KBM-7 (cell line): ENCODE measurements at places on chromosomes 13 and 19.

DNA sequence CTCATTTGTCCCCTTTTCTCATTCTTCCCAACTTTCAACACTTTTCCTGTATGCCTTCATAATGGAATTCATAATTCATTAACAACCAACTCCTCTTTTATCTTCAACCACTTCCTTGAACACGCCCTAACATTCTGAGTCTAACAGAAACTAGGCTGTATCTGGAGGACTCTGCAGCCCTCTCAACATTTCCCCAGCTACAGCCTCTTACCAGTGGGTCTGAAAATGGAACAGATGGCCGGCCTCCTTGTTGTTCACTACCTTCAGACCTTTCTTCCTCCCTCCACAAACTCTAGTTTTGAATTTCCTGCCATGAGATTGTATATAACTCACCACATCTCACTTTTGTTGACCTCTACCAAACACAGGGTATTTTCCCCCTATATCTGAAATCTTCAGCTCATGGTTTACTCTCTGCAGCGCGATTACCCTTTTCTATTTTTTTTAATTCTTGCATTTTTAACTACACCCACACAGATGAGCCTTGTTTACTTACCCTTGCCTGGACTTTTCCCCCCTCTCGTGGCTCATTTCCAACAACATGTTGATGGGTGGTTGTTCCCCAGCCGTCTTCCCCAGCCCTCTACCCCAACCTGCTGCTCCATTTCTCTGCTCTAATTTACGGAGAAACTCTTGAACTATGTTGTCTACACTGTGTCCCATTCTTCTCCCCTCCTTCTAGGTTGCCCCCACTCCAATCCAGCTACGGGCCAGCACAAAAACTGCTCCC is 846 bp downstream of the ZNF790 start:
- DNase-seq, result no peak

DNA sequence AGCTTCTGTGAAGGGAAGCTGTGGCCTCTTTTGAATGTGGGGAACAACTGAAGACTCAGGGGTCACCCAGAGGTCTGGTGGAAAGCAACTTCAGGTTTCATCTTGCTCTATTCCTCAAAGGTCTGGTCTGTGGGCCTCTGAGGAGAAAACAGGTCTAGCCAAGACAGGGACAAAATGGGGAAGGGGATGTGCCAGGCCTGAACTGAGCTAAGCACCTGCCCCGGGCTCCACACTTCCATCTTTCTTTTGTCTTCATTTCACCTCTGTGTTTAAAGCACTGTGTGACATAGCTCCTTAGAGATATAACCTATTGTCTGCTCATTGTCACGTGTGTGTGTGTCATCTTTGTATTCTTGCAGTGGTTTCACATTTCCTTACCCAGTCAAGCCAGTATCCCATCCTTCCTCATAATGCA is 19.9 kb upstream of the GDF15 start:
- DNase-seq, result no peak

- DNase-seq, result no peak
Measured at GRCh38 chr13:20090349-20090748, 70.5 kb downstream of the GJA3 start.

GRCh38 chr19:33436360-33437345 is 63.1 kb downstream of the CEBPG start:
- DNase-seq, result no peak

- DNase-seq, result no peak
Measured at GRCh38 chr13:50595196-50595595, 248.3 kb downstream of the DLEU7 start.

GRCh38 chr19:39916851-39917396 is 17.5 kb downstream of the FCGBP start:
- peak; percentile 17 for DNase-seq

DNA sequence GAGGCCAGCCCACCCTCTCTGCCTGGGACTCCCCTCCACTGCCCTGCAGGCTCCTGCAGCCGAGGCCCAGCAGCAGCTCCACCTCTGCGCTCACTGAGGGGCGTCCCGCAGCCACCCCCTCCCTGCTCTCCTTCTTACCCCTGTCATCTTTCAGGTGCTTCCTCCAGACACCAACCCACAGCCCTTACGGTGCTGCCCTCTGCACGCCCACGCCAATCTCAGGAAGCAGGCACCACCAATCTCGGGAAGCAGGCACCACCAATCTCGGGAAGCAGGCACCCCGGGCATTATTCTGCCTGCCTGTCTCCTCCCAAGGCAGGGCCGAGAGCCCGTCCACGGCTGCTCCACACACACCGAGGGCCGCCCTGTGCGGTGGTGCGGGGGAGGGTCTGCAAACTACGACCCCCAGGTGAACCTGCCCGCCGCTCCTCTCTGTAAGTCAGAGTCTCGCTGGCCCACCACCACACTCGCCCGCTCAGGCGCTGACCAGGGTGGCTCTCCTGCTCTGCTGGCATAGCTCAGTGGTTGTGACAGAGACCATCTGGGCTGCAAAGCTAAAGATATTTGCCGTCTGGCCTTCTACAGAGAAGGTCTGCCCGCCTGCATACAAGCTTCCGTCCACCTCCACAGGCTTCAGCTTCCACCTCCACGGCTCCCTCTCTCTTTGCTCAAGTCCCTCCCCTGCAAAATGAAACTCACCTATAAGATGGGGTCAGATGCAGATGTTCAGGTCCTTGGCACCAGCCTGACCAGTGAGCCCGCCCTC is 2.9 kb downstream of the LSM7 start:
- no peak for DNase-seq

- no peak for DNase-seq
Measured at GRCh38 chr13:111789420-111789819, 277.5 kb upstream of the SOX1 start.

GRCh38 chr19:18401580-18402112 is 4.2 kb upstream of the LRRC25 start:
- peak; percentile 99 for DNase-seq

DNA sequence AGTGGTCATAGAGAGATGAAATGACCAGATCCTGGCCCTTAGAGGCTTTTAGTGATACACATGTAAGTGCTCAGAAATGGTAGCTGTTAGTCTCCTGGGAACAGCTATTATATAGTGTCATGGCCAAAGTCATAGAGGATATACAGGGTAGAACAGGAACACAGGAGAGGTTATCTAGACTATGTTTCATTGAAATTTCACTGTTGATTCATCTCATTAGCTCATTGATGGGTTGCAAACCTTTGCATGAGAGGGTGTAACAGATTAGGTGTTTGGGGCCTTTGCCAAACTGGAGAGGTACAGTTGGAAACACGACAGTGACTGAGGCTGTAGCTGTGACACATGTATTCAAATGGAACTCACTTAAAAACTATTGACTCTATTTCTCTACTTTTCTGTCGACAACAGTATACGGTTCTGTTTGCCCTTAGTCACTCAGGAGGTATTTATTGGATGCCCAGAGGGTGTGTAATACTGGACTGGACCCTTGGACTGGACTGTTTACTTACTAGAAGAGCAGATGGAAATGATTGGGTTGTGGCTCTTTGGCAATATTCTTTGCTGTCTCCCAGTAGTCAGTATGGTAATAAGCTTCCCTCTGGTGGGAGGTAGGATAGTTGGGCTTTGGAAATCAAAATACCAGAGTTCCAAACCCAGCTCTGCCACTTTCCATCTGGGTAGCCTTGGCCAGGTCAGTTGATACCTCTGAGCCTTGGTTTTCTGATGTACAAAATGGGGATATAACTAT is 29.8 kb downstream of the ARHGAP35 start:
- no peak for DNase-seq

GRCh38 chr19:31013384-31014020 is 335.7 kb downstream of the TSHZ3 start:
- no peak for DNase-seq

- DNase-seq, result no peak
Measured at GRCh38 chr13:93226065-93226622, 463 bp upstream of the GPC6 start.

DNA sequence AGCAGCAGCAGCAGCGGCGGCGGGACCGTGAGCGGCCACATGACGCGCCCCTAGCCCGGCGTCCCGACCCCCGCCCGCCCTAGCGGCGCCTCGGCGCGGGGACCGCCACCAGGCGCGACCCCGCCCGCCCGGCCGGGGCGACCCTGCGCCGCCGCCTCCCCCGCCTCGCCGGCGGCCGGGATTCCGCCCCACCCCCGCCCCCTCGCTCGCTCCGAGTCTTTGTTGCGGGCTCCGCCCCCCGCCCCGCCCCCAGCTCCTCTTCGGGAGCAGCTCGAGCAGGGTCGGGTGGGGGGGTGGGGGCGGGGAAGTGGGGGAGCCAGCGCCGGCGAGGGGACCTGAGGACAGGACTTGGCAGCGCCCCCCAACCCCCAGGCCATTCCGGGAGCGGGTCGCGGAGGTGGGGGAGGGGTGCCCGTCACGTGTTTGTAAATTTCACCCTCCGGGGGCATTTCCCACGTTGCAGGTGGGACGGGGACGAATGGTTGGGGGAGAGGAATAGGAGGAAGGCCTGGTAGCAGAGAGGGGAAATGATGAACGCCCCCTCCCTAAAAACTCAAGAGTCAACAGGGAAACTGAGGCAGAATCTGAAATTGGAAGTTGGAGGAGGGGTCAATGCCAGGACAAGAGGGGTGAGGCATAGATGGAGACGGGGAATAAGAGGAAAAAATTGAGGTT is at the start of gene OLFM2:
OLFM2 (minus strand) TSS at position 190 of the 675 bp plus-strand sequence; CDS start at position 41, 149 bp downstream.
- no peak for DNase-seq

- no peak for DNase-seq
Measured at GRCh38 chr19:29006057-29006735, 206.8 kb downstream of the UQCRFS1 start.

DNA sequence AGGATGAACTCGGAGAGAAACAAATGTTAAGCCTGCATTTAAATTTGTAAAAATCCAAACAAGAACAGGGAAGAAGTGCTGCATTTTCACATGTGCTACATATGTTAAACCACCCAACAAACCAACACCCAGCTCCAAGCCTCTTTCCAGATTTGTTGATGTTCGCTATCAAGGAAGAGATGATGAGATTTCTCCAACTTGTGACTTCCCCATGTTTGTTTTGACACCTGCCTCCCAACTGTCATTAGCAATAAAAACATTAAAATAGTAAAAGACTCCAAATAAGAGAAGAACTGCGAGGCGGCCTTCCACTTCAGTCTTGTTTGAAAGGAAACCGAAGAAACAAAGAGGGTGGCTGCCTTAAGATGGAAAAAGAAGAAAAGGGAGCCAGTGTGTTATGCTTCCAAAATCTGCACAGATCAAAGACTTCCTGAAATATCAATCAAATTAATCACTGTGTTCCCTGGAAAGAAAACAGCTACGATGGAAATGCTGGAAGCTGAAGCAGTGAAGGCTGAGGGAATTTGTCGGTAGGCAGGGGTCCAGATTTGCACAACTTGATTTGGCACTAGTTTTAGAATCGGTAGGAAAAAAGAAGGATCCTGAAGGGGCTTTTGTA is 14.0 kb upstream of the GGACT start:
- no peak for DNase-seq

- DNase-seq, result no peak
Measured at GRCh38 chr19:29446361-29446760, 79.4 kb upstream of the VSTM2B start.
